HCEC 1CT (cell line): ENCODE measurements at places on chromosomes 12 and 14.

GRCh38 chr12:27635349-27635972, 60.8 kb upstream of the REP15 start:
- peak; percentile 79 for DNase-seq

GRCh38 chr14:99559286-99559990, 44.6 kb downstream of the CCDC85C start:
- no peak for DNase-seq

DNA sequence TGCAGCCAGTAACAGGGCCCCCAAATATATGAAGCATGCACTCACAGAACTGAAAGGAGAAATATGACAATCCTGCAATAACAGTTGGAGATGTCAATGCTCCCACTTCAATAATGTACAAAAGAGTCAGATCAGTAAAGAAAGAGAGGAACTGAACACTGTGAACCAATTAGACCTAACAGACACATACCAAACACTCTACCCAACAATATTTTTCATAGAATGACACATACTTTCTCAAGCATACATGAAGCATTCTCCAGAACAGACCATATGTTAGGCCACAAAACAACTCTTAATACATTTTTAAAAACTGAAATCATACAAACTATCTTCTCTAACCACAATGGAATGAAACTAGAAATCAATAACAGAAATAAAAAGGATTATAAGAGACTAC, 80.2 kb downstream of the ELK3 start:
- peak; percentile 83 for DNase-seq

DNA sequence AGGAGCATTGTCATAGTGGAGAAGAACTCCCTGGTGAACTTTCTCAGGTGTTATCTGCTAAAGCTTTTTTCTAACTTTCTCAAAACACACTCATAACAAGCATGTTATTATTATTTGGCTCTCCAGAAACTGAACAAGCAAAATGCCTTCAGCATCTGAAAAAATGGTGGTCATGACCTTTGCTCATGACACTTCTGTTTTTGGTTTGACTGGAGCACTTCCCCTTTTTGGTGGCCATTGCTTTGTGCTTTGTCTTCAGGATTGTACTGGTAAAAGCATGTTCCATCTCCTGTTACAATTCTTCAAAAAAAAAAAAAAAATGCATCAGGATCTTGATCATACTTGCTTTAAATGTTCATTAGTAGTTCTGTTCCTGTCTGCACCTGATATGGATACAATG, 1241.6 kb upstream of the USP15 start:
- no peak for DNase-seq

DNA sequence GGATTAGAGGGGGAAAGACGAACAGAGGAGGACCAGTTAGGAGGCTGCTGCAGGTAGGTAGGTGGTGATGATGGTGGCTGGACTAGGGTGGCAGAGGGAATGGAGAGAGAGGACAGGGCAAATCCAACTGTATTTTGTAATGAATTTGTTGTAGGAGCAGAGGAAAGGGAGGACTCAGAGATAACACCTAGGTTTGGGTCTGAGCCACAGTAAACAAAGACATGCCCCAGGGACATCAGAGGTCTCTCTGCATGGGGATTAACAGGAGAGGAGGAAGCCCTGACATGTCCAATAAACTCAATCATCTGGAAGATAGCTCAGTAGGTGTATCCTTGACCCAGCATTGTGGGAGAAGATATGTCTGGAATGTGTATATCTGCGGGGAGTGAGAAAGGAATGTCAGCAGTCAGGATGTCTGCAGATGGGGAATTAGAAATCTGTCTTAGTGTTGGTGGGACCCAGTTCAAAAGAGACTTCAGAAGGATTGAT, 4.7 kb upstream of the SLC48A1 start:
- no peak for DNase-seq

GRCh38 chr12:30111719-30112118, 328.0 kb upstream of the TMTC1 start:
- DNase-seq, result no peak

DNA sequence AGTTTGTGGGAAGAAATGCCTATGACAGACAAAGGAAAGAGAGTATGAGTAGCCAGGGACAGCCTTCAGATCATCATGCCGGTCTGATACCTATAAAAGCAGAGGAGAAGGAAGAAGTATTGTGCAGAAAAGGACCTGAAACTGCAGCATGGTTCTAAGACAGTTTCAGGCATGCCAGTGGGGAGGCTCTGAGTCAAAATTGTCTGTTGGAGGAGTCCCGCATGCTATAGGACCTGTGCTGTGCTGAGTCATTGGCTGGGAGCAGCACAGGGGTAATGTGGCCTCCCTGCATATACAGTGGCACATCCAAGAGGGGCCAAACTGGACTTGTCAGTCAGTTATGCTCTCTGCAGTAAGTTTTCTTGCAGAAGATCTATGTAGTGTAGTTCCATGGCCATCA, 40.7 kb downstream of the NEUROD4 start:
- no peak for DNase-seq

DNA sequence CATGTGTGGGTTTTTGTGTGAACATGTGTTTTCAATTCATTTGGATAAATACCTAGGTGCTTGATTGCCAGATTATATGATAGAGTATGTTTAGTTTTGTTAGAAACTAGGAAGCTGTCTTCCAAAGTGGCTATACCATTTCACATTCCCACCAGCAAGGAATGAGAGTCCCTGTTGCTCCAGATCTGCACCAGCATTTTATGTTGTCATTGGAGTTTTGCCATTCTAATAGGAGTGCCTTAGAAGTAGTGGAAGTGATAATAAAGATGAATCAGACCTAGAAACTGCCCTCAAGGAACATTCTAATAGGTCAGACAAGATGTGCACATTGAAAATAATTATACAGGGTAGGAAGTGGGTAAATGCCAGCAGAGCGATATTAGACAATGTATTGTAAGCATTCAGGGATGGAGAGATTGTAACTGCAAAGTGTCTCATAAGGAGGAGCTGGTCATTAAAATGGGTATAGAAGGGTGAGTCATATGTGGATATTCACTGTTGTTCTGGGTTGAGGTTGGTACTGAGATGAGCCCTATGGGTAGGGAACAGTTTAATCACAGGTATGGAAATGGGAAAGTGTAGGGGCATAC, 71.4 kb downstream of the MNAT1 start:
- DNase-seq, result no peak

DNA sequence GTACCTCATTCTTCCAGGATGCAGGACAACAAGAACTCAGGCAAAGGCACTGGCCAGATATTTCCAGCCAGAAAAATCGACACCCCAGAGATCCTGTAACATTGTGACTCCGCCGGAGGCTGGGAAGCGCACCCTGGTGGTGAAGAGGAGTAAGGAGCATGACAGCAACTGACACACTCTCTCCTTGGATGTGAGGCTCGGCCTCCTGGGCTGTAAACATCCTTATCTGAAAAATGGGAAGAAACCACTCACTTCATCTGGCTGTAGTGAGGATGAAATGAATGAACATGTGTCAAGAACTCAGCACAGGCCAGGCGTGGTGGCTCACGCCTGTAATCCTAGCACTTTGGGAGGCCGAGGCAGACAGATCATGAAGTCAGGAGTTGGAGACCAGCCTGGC, 27.5 kb downstream of the TCHP start:
- DNase-seq, result peak; percentile 55

GRCh38 chr12:131530422-131530821, 180.5 kb upstream of the SFSWAP start:
- no peak for DNase-seq

GRCh38 chr12:103850429-103850828, 9.4 kb upstream of the NT5DC3 start:
- no peak for DNase-seq

GRCh38 chr12:48816143-48816854, 2.0 kb upstream of the CACNB3 start:
- no peak for DNase-seq

- DNase-seq, result no peak
These were observed 340.7 kb downstream of the DPF3 start for GRCh38 chr14:72553161-72553560.

GRCh38 chr14:56585461-56586084, 6.0 kb downstream of the TMEM260 start:
- peak; percentile 11 for DNase-seq

- no peak for DNase-seq
These were observed 66.5 kb upstream of the DACT1 start for GRCh38 chr14:58571256-58571655.

GRCh38 chr12:124852329-124852831, 11.3 kb downstream of the SCARB1 start:
- DNase-seq, result no peak

GRCh38 chr12:4267704-4268328, 5.7 kb upstream of the CCND2 start:
- no peak for DNase-seq

- no peak for DNase-seq
These were observed 13.4 kb upstream of the SLC6A12 start for GRCh38 chr12:227286-227915.

DNA sequence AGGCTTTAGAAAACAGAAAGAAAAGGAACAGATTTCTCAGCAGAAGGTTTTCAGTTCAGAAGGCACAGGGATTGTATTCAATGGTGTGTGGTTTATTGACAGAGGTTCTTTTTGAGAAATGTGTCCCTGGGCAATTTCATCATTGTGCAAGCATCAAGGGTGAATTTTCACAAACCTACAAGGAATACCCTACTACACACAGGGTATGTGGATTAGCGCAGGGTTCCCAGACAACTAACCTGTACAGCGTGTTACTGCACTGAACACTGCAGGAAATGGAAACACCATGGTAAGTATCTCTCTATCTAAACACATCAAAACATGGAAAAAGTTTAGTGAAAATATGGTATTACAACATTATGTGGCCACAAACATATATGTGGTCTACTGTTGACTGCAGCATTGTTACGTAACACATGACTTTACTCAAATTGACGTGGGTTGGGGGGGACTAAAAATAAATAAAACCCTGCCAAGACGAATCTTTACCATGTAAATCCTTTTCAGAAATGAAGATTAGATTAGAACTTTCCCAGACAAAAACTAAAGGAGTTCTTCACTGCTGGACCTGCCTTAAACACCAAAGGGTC, 893.1 kb downstream of the TMEM121 start:
- no peak for DNase-seq

DNA sequence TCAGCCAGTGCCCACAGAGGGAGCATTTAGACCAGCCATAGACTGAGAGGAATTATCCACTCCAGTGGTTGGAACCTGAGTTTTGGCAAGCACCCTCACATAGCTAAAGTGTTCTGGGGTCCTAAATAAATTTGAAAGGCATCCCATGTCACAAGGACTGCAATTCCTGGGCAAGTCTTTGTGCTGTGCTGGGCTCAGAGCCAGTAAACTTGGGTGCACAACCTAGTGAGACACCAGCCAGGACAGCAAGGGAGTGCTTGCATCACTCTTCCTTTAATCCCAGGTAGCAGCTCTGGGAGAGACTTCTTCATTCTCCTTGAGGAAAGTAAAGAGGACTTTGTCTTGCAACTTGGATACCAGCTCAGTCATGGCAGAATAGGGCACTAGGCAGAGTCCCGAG, 142.0 kb upstream of the FSCB start:
- DNase-seq, result no peak

DNA sequence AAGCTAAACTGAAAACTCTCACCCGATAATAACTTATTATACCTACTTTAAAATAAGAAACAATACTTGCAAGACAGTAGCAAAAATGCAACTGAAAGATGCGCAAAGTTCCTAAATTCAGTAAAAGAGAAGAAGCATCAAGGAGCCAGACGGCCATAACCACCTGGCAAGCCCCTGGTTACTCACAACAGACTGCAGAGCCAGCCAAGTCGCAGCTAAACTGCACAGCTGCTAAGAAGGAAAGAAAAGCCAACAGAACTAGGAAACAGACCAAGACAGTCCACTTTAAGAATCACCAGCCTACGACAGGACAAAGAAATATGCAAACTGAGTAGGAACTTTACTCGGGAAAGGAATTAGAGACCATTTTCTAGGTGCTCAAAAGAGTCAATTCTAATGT, 127.9 kb downstream of the TMTC1 start:
- DNase-seq, result no peak

- peak; percentile 53 for DNase-seq
These were observed 17.7 kb upstream of the C1S start for GRCh38 chr12:7042842-7043241.
